Panc1 (cell line): ENCODE measurements at places on chromosomes 12 and 14. TPM values are rescaled to one million over a fixed set of nuclear protein-coding genes. Genes with fewer than 3 reads are reported as not detected.

DNA sequence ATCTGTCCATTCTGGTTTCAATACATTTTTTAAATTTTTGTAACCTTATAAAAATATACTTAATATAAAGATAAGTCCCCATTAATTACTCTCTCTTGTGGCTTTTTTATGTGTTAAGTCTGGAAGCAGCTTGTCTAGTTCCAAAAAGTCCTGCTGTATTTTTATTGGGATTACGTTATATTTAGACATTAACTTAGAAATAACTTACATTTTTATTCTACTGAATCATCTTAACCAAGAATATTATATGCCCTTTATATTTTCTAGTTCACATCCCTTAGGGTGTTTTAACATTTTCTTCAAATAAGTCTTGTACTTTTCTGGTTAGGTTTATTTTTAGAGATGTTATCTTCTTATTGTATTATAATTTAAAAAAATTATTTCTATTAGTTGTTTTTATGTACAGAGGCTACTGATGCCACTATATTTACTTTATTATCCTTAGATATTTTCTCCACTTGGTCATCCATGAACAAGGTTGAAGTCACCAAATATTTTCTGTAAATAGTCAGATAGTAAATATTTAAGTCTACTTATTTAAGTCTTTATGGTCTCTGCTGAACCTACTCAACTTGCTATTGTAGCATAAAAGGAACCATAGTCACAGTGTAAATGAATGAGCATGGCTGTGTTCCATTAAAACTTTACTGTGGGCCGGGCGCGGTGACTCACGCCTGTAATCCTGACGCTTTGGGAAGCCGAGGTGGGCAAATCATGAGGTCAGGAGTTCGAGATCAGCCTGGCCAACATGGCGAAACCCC lies 132.4 kb upstream of the NEDD1 start:
- DNase-seq: peak; percentile 53

DNA sequence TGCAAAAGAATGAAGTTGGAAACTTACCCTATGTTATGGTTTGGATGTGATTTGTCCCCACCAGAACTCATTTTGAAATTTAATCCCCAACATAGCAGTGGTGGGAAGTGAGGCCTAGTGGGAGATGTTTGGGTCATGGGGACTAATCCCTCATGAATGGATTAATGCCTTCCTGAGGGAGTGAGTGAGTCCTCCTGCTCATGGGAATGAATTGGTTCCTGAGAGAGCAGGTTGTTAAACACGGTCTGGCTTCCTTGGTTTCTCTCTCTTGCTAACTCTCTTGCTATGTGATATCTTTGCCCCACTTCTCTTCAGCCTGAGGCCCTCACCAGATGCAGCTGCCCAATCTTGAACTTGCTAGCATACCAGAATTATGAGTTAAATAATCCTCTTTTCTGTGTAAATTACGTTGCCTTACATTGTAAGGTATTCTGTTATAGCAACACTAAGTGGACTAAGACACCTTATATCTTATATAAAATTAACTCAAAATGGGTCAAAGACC lies 22.2 kb upstream of the CCDC91 start:
- no peak for DNase-seq

GRCh38 chr14:63454436-63454835 lies 88.7 kb downstream of the PPP2R5E start:
- no peak for DNase-seq

GRCh38 chr14:98951521-98952152 lies 320.4 kb downstream of the BCL11B start:
- DNase-seq: no peak

The GALNT8 gene
- not detected for total RNA-seq

The C12orf42 gene
- not detected for total RNA-seq

The FZD10 gene
- not detected for total RNA-seq

DNA sequence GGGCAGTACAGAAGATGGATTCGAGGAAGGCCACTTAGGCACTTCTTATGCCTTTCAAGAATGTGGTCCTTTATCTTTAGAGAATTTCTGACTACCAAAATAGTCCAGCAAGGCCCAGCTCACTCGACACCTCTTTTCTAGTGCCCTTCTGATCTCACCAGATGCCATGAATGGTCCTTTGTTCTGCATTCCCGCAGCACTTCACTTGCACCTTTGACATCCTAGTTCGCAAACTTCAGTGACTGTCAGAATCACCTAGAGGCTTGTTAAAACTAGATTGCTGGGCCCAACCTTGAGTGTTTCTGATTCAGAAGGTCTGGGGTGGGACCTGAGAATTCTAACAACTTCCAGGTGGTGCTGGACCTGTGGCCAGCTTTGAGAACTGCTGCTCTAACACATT lies 56.7 kb downstream of the PKP2 start:
- DNase-seq: no peak
